Fibroblast of skin of left quadriceps (primary cell): ENCODE measurements at places on chromosomes 5 and 9.

DNA sequence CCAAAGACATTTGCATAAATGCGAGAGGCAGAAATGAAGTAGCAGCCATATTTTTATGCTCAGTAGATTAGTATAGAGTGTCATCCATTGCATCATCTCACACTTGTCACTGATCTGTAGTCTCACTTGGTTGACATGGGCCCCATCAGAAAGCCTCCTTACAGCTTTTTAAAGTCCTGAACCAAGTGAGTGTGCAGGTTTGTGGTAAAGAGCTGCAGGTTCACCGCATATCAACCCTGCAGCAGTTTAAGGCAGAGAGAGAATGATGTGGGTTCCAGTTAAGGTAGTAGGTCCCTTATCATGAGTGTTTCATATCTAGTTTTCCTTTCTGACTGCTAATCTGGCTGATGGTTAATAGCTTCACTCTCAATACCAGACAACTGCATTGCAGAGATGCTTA, 1080.3 kb downstream of the NR2F1-AS1 start:
- DNase-seq: no peak

- DNase-seq: no peak
Observed at GRCh38 chr5:10338686-10339057, 14.8 kb upstream of the MARCHF6 start.

GRCh38 chr9:113793558-113793957, 82.6 kb upstream of the ZNF618 start:
- DNase-seq: no peak

- DNase-seq: no peak
Observed at GRCh38 chr9:36392489-36392888, 7.6 kb downstream of the RNF38 start.

DNA sequence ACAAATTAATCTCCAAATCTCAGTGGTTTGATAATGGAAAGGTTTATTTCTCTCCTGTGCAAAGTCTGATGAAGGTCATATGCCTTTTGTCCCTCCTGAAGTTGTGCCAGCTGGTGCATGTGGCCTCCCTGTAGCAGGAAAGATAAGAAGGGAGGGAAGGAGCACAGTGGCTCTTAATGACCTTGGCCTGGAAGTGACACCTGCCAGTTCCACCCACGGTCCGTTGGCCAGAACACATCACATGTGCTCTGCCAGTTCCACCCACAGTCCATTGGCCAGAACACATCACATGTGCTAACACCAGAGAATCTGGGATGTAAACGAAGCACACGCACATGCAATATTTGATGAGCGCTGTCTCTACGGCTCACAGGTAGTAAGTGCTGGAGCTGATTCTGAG, 130.9 kb downstream of the DOCK2 start:
- no peak for DNase-seq

GRCh38 chr5:73686912-73687311, 60.9 kb downstream of the ARHGEF28 start:
- no peak for DNase-seq

DNA sequence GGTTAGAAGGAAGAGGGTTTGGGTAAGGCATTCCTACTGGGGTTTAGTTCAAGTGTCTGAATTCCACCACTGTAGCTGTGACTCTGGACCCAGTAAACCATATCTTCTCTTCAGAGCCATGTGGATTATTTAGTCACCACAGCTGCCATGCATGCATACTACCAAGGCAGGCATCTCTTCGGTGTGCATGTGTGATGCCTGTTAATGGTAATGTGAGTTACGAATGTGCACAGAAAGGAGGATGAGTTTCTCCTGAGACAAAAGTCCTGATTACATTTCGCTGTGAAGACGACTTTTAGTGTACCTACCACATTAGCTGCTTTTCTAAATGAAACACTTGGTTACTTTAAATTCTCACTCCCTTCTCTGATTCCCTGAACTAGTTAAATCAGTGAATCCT, 9.3 kb downstream of the PBX3 start:
- DNase-seq: no peak
